Non-pigmented ciliary epithelial cell (primary cell): ENCODE measurements at places on chromosomes 12 and 14.

DNA sequence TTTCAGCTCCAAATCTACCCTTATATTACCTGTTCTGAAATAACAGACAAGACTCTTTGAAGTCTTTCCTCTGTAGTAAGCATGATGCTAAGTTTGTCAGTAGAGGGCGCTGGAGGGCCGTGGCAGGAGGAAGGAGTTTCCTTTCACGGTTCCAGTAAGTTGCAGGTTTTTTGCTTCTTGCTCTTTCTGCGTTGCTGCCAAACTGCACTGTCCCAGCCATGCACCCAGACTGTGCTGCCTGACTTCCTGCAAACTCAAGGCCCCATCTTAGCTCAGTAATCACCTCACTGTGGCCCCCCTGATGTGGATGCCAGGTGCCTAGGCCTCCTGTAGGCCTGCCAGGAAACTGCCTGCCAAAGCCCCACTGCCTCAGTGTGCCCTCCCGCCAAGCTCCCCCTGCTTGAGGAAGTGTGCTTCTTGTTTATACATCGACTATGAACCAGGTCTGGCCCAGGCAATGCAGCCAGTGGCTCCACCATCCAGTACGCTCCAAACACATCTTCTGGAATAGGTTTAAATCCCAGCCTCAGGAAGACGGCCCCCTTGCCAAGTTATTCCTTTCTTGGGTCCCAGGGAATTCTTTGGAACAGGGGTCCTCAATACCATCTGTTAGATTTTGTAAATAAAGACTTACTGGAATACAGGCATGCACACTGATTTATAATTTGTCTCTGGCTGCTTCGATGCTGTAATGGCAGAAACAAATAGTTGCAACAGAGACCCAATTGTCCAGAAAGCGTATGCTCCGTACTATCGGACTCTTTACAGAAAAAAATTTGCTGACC, 193.7 kb upstream of the LRIG3 start:
- DNase-seq: peak; percentile 58

GRCh38 chr14:23110579-23111365, 6.0 kb upstream of the CIROP start:
- no peak for DNase-seq

- no peak for DNase-seq
Observed at GRCh38 chr12:96241431-96241830, 47.3 kb downstream of the ELK3 start.

DNA sequence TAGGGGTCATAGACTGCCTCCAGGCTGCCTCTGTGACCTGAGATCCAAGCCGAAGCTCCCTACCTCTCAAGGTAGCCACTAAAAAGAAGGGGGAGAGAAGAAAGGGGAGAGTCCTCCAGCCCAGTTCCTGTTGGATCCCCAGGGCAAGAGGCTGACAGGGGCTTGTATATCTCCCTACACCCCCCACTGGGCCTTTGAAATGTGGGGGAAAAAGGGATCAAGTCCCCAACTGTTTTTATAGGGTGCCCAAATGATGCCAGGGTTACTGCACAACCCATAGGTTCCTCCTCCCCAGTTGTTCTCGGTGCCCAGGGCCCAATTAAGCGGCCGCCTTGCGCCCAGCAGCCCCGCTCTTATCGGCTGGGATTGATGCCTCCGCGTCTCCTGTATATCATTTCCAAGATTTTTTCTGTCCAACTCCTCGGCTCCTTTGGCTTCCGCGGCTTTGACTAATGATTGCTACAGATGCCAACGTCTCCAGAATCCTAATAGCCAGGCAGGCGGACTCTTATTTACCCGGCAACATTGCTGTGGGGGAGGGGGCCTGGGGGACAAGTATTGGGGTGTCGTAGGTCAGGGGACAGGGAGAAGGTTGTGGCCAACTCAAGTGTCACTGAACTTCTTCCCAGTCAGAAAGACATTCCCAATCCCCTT, 7.6 kb upstream of the HOXC4 start:
- DNase-seq: no peak

- no peak for DNase-seq
Observed at GRCh38 chr14:92549859-92550230, 36.3 kb downstream of the RIN3 start.

- DNase-seq: no peak
Observed at GRCh38 chr12:25130741-25131188, 64.2 kb downstream of the DNAI7 start.

GRCh38 chr12:3692616-3693365, 60.1 kb downstream of the CRACR2A start:
- no peak for DNase-seq

DNA sequence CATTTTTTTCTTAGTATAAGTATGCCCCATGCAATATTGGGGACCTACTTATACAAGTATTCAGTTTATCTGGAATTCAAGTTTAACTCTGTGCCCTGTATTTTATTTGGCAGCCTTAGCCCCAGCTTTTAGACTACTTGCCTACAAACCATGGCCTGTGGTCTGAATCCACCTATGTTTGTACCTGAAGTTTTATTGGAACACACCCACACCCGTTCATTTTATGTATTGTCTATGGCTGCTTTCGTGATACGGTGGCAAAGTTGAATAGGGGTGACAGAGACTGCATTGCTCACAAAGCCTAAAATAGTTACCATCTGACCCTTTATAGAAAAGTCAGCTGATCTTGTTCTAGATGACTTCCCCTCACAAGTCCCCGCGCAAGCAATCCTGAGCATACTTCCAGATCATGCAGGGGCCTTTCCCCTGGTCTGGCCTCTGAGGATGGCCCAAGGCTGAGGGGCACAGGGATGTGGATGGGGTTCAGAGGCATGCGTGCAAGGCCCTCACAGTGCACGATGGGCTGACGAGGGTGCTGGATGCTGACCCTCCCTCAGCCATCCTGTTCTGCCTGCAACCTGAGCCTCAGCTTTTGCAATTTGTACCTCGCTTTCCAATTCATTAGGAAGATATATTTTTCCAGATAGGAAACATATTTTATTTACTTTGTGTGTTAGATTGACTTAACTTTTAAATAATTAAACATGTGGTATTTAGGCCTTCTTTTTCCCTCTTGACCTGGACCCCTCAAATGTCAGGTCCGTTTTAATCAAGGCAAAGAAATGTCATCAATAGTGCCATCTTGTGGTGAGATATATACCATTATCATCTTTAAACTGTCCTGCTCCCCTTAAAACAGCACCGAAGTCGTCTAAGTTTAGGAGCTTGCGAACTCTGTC, 527.3 kb upstream of the CCDC196 start:
- DNase-seq: no peak

DNA sequence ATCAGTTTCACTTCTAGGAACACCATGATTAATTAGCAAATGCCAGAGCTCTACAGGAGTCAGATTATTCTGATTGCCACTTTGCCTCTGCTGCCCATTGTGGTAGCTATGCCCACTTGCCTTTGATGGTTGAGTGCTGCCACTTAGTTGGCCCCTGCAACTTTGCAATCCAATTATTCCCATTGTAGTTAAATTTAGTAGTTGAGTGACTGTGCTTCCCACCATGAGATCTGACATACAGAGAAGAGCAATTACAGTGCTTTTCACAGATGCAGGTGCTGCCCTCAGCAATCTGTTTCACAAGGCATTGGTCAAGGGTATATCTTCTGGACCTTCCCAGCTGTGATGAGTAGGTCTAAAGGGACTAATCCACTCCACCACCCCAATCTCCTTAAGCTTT, 468.4 kb upstream of the RGS6 start:
- no peak for DNase-seq

DNA sequence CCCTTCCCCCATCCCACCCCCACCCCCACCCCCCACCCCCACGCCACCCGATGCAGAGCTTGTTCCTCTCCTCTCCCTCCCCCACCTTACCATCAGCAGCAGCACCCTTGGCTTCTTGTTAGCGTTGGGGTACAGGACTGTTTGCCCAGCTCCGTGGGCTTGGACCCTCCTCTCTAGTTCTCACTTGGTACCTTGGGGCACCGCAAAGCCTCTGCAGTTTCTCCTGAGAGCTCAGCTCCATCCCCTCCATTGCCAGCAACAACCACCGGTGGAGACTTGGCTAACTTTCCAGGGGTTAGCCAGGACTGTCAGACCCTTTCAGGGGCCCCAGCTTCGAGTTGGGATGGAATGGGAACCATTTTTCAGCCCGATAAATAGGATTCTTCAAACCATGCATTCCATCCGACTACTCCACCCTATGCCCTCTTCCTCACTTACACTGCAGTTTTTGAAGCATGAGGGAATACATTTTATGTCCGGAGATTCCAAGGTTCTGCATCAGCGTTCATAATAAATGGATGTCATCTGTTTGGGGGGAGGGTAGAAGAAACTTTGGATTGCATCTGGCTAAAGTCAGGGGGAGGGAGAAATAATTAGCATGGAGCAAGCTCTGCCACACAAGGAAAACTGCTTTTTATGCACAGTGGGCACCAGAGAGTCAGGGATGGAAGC, 1.1 kb downstream of the SCN8A start:
- peak; percentile 31 for DNase-seq

- DNase-seq: no peak
Observed at GRCh38 chr12:131323879-131324278, 370.2 kb downstream of the ADGRD1 start.

DNA sequence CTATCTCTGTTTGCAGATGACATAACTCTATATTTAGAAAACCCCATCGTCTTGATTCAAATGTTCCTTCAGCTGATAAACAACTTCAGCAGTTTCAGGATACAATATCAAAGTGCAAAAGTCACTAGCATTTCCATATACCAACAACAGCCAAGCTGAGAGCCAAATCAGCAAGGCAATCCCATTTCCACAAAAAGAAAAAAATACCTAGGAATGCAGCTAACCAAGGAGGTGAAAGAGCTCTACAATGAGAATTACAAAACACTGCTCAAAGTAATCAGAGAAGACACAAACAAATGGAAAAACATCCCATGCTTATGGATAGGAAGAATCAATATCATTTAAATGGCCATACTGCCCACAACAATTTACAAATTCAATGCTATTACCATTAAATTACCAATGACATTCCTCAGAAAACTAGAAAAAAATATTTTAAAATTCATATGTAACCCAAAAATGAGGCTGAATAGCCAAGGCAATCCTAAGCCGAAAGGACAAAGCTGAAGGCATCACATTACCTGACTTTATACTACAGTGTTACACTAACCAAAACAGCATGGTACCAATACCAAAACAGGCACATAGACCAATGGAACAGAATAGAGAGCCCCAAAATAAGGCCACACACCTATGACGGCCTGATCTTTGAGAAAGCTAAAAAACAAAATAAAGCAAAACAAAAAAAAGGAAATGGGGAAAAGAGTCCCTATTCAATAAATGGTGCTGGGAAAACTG, 901.7 kb downstream of the LRFN5 start:
- no peak for DNase-seq

GRCh38 chr12:13992585-13992984, 11.2 kb upstream of the GRIN2B start:
- DNase-seq: no peak

GRCh38 chr12:4049298-4050080, 176.3 kb upstream of the PARP11 start:
- DNase-seq: no peak

DNA sequence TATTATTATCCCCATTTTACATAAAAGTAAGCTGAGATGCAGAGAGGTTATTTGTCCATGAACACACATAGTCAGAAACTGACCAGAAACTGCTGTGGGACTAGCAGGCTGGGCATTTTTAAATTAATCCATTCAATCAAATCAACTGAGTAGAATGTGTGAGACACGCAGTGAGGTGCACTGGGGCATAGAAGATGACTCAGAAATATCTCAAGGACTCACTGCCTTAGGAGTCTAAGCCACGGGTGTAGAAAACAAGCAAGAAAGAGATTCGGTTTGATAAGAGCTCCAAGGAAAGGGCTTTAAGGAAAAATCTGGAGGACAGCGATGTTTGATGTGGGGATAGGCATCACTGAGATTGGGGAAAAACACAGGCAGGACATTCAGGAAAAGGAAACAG, 127.8 kb downstream of the ANO2 start:
- no peak for DNase-seq

DNA sequence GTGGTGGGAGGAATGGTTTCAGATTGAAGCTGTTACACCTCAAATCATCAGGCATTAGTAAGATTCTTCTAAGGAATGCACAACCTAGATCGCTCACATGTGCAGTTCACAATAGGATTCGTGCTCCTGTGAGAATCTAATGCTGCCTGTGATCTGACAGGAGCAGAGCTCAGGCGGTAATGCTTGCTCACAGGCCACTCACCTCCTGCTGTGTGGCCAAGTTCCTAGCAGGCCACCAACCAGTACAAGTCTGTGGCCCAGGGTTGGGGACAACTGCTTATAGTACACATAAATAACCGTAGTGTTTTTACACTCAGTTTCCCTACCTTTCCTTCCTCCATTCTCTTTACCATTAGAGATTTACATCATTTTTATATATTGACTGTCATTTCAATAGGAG, 121.4 kb downstream of the SLCO1B3 start:
- DNase-seq: no peak

GRCh38 chr14:54975856-54976255, 51.0 kb downstream of the WDHD1 start:
- no peak for DNase-seq

- no peak for DNase-seq
Observed at GRCh38 chr14:57918791-57919190, 52.9 kb upstream of the SLC35F4 start.

DNA sequence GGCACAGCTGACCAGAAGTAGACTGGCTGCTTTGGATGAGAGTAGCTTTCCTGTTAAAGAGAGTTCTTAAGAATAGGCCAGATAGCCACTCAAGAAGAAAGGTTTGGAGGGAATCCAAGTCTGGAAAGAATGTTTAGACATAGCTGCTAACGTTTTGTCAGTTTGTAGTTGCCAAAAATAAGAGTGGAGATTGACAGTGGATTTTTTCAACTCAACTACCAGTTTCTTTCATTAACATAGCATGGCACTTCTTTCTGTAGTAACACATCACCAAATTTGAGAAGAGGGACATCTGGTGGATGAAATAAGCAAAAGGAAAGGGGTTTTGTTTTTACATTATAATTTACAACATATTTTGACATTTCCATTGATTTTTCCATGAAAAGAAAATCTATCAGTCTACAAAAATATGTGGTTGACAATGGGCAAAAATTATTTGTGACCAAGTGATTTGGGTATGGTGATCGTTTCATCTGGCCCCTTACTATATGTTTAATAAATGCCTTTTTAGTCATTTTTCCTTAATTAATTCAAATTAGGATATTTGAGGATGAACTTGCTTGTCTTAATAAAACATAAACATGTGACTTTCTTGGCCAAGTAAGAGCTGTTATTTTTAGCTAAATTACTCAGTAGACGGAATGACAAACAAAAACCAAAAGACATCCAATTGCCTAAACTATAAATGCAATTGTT, 71.1 kb downstream of the PTPRR start:
- no peak for DNase-seq

- no peak for DNase-seq
Observed at GRCh38 chr14:23195552-23196101, 12.2 kb upstream of the SLC7A8 start.
